ENCODE measurements at places on chromosomes 3 and 15.

- DNase-seq, result no peak
These were observed 226.4 kb downstream of the OPA1 start for GRCh38 chr3:193819117-193820010.

GRCh38 chr15:63483521-63484371 is 20.6 kb upstream of the USP3 start:
- no peak for DNase-seq

DNA sequence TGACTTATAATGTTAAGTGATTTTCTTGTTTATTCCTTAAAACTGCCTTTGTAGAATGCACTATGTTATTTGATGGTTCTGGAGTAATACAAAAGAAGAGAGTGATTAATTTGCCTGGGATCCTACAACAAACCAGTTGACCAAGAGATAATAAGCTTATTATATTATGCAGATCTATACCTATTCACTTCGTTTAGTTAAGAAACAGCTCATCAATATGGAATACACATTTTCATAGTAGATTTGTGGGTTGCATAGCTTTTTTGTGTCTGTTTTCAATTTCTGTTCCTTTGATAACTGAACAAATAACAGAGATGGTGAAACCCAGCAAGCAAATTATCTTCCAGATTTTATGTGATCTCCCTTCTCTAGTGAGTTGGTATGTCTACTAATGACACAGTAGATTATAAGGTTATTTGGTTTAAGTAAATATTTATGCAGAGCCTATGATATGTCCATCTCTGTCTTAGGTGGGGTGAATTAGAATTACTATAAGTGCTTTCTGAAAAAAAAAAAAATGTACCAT is 443.3 kb upstream of the TPRG1 start:
- DNase-seq, result no peak

DNA sequence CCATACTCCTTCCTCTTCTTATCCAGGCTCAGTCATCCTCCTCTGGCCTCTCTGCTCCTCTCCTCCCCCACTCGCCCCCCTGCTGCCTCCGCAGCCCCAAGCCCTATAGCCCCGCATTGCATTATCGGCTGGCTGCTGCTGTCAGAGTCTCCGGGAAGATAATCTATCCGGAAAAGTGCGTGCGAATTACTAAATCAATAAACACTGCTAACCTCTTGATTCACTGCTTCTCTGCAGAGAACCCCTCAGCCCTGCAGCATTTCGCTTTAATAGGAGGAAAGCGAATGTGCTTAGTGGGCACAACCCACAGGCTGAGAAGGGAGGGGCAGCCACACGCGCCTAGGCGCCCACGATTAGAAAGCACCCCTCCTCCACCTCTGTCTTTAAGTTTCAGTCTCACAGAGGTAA is 167.6 kb downstream of the ABHD5 start:
- DNase-seq, result no peak

DNA sequence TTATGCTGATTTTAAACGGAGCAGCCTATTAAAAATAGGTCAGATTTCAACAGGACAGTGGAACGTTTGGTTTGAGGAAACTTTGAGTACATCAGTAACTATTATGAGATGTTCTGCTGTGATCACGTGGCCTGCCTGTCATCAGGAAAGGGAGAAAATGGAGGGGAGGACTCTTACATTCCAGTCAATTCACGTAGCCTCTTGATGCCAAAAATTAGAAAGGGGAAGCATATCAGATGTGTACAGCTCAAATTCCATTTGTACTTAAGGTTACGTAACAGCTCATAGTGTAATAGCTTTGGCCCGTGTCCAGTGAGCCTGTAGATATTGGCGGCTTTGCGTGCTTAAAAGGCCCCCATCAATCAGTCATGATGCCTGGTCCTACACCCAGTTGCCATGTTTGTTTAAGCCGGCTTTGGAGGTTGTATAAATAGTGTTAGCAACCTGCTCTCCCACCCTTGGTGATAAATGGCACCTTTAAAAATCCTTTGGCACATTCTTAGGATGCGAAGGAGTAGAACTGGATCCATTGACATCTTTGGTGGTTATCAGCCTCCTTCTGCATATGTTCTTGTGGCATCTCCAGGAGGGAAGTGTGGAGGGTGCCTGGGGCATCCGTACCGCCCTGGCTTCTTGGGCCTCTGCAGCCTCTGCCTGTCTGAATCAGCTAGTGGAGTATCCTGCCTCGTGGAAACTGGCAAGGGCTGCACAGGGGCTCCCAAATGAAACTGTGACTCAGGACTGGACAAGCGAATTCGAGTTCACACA is 163.9 kb downstream of the THSD4 start:
- no peak for DNase-seq

GRCh38 chr3:112360561-112360960 is 27.6 kb downstream of the CD200 start:
- DNase-seq, result no peak

- peak; percentile 16 for DNase-seq
These were observed 232.9 kb downstream of the ADAMTS17 start for GRCh38 chr15:100108846-100109245.

DNA sequence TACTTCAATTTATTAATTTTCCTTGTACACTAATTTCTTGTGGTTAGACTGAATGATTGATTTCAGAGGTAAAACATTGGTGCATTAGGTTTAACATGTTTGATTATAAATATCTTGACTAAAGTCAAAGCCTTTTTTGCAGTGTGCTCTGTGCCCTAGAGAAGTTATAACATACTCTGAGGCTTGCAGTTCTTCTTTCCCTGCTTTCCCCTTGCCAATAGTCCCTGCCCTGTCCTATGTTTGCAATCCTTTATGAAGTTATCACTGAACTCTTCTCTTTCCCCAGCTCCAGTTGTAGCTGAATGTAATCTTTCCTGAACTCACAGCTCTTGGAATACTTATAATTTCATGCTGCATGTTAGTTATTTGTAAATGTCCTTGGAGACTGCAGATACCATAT is 35.6 kb downstream of the USP3 start:
- no peak for DNase-seq

DNA sequence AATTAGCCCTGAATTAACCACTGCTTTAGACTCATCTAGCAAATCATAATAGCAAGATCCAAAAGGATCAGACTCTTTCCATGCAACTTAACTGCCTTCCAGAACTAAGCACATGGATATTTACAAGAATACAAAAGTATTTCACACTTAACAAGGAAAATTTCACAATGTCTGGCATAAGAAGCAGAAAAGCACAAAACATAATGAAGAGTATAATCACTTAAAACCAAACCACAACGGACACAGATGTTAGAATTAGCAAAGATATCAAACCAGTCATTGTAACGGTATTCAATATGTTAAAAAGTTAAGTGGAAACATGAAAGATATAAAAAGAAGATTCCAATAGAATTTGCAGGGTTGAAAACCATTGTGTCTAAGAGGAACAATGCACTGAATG is 51.5 kb upstream of the COL6A6 start:
- no peak for DNase-seq

DNA sequence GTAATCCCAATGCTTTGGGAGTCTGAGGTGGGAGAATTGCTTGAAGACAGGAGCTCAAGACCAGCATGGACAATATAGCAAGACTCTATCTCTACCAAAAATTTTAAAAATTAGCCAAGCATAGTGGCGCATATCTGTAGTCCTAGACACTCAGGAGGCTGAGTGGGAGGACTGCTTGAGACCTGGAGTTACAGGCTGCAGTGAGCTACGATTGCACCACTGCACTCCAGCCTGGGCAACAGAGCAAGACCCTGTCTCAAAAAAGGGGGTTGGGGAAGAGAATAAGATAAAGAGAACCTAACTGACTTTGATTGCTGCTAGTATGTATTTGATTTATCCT is 755 bp downstream of the CD200R1 start:
- DNase-seq, result no peak

GRCh38 chr3:89217148-89217685 is 109.8 kb downstream of the EPHA3 start:
- no peak for DNase-seq

DNA sequence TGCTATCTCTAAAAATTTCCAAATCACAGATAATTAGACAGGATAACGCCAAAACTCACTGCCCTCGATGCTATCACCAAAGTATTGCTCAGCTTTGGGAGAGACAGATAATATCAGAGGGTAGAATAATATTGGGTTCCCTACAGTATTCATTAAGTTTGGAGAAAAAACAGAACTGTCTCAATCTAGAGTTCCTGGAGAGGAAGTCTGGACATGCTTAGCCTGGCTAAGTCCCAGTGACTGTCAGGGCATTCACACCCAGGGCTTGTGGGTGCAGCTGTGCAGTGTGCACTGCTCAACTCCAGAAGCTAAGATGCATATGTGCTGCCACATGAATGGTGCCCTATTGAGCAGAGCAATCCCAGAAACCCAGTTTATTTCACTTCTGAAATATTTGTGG is 459.6 kb upstream of the DPH6 start:
- no peak for DNase-seq

DNA sequence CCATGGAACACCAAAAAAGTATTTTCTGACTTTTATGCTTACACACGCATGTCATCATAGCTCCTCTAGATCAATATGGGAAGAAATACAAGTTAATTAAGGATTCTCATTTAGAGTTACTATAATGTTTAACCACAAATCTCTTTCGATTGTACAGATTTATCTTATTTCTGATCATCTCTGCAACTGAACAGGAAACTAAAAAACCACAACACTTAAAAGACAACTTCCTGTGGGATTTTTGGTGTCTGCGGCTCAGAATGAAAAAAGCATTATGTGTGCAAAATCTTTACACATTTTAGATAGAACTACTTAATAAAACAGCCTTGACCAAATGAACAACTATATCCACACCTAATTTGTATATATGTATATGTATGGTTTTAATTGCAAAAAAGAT is 3.0 kb upstream of the TJP1 start:
- DNase-seq, result no peak

DNA sequence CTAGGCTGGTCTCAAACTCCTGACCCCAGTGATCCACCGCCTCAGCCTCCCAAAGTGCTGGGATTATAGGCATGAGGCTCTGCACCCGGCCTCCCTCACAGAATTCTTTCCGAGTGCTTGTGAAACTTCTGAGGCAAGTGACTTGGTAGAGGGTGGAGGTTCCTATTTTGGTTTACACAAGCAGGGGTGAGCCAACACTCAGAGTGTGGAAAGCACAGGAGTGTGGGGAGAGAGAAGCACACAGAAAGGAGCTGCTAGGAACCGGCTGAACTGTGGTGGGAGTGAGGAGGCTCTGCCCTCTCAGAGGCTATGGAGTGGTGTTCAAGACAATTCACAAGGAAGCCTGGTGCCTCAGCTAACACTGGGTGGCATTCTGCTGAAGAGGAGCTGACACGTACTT is 7.7 kb downstream of the CAPN3 start:
- no peak for DNase-seq

DNA sequence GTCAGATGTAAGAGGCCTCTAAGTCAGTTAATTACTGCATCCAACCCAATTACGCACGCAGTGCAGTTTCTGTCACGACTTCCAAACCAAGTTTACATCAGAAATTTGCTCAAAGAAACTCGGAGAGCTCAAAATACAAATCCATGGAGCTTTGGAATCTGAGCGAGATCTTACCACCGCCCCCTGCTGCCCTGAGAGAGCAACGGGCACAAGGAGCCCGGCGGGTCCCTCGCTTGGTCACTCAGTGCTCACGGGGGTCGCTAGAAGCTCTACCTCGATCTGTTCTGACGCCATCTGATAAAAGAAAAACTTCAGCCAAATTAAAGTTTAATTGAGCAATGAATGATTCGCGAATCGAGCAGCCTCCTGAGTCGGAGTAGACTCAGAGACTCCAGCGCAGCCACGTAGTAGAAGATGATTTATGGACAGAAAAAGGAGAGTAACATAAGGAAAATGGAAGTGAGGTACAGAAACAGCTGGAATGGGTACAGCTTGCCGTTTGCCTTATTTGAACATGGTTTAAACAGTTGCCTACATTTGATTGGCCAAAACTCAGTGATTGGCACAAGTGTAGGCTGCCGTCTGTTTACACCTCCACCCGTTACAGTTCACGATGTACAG is 232.7 kb upstream of the ATP10A start:
- DNase-seq, result no peak

DNA sequence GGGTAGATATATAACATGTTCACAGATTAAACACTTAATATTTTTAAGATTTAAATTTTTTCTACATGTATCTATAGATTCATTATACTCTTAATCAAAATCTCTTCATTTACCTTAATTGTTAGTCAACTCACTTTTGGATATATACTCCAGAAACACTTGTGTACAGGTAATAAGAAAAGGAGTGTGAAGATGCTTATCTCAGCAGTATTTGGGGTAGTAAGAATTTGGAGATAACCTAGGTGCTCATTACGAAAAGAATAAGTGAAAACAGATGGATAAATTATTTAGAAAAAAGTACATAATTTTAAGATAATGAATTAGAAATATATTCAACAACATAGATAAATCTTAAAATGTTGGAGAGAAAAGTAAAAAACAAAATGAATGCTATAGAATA is 226.5 kb upstream of the PLSCR5 start:
- DNase-seq, result no peak

- no peak for DNase-seq
These were observed 9.1 kb downstream of the CLCN2 start for GRCh38 chr3:184352149-184352785.

GRCh38 chr3:25294169-25294805 is 133.8 kb upstream of the RARB start:
- DNase-seq, result no peak

Measured in ovary (tissue), 10 donors.